ENCODE measurements at places on chromosomes 6 and 20.

DNA sequence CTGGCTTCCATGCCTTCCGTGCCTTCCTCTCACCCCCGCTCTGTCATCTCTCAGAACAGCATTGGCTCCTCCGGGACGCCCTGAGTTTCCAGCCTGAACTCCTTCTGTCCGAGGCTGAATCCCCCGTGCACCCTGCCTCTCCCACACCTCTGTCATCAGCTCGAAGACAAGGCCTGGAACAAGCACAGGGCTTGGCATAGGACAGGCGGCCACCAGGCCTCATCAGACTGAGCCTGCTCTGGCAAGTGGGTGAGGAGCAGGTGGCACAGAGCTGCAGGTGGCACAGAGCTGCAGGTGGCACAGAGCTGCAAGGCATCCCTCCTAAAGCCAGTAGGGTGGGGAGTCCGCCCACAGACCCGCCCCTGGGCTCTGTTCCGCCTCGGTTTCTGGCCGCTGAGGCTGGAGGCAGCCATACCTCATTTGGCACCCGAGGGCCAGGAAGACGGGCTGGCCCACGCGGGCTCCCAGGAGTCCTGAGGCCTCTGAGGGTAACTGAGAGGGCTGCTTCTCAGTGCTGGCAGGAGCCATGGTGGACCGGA lies 60.2 kb downstream of the EZR start:
- no peak overlapping the region for H3K4me3 ChIP-seq
- no peak overlapping the region for H3K27ac ChIP-seq
- no peak for DNase-seq
- no peaks in the 10 kb centered on the region for H3K36me3 ChIP-seq

GRCh38 chr6:103870970-103871369 lies 988.7 kb downstream of the HACE1 start:
- no peak overlapping the region for H3K27ac ChIP-seq
- no peaks in the 10 kb centered on the region for H3K27me3 ChIP-seq
- no peak overlapping the region for H3K4me3 ChIP-seq
- DNase-seq = no peak
- H3K36me3 ChIP-seq = no peaks in the 10 kb centered on the region
- H3K4me1 ChIP-seq = no peaks in the 10 kb centered on the region

GRCh38 chr20:1242530-1242929 lies 16.7 kb downstream of the RAD21L1 start:
- H3K27ac ChIP-seq = no peak overlapping the region
- H3K36me3 ChIP-seq = no peaks in the 10 kb centered on the region
- peaks cover 23% of the 10 kb centered on the region for H3K27me3 ChIP-seq
- H3K4me3 ChIP-seq = no peak overlapping the region
- DNase-seq = no peak
- peaks cover 4% of the 10 kb centered on the region for H3K4me1 ChIP-seq

- no peak for DNase-seq
- no peaks in the 10 kb centered on the region for H3K36me3 ChIP-seq
- H3K4me3 ChIP-seq = no peak overlapping the region
- peaks cover 16% of the 10 kb centered on the region for H3K4me1 ChIP-seq
- no peak overlapping the region for H3K27ac ChIP-seq
Measured at GRCh38 chr20:23090147-23090546, 4.0 kb upstream of the CD93 start.

GRCh38 chr6:27865850-27866356 lies 46.3 kb downstream of the OR2B2 start:
- peak overlapping the region; percentile 93 for H3K27ac ChIP-seq
- peaks cover 50% of the 10 kb centered on the region for H3K4me1 ChIP-seq
- peaks cover 7% of the 10 kb centered on the region for H3K36me3 ChIP-seq
- peak overlapping the region; percentile 99 for H3K4me3 ChIP-seq
- H3K27me3 ChIP-seq = no peaks in the 10 kb centered on the region

All from naive B cell (primary cell).